Activated CD4-positive, alpha-beta T cell treated with anti-CD3 and anti-CD28 coated beads, Interleukin-2, amount 50 U/mL, for 4 hours (primary cell): ENCODE measurements at places on chromosomes 3 and 15.

GRCh38 chr15:90058775-90059174 is 43.5 kb downstream of the IDH2 start:
- no peak for DNase-seq

GRCh38 chr15:40381818-40382529 is 547 bp upstream of the KNSTRN start:
- no peak for DNase-seq

- DNase-seq = no peak
These were observed 148.6 kb upstream of the MME start for GRCh38 chr3:154931484-154931883.

GRCh38 chr3:49661281-49661680 is 12.9 kb upstream of the APEH start:
- no peak for DNase-seq

DNA sequence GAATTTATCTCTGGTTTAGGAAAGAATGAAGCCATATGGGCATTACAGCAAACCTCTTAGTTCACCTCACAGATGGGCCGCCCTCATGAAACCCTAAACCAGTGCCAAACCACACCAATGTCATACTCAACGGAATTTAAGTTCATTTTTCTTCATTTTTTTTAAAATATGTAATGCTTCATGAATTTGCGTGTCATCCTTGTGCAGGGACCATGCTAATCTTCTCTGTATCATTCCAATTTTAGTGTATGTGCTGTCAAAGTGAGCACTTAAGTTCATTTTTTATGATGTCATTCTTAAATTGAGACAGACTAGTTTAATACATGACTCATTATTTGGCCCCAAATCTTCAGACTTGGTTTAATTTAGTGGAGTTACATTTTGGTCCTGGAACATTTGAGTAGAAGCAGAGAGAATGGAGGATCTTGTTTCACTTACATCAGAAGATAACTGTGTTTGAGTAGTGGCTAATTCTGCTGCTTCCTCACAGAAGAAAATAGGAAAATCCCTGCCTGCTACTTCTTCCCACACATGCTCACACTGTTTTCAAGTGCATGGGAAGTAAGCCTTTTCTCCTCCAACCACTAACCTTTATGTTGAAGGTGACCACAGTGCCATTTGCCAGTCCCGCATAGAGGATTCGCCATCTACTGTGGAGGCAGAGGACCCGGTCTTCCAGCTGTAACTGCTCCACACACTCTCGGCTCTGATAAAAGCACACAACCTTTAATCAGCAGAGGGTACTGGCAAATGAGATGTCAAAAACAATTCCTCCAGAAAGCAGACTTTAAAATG is 63.3 kb downstream of the ZNF106 start:
- DNase-seq = no peak

DNA sequence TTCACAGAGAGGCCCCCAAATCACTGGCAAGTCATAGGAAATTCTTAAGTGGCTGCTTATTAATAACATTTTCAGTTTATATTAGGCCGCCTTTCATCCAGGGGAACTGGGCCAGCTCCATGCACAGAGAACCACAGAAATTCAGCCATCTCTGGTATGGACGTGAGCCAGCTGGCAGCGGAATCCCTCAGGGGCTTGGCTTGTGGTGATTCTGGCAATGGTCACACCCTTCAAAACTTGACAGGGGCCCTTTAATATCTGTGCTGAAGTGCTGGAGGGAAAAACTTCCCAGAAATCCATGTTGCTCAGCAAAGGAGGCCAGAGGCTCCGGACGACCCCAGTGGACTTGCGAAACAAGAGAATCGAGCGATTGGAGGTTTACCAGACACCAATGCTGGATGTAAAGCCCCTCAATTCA is 11.3 kb downstream of the PRICKLE2 start:
- no peak for DNase-seq
